ENCODE measurements at places on chromosomes 4 and X. TPM values are rescaled to one million over a fixed set of nuclear protein-coding genes. Genes with fewer than 3 reads are reported as not detected.

DNA sequence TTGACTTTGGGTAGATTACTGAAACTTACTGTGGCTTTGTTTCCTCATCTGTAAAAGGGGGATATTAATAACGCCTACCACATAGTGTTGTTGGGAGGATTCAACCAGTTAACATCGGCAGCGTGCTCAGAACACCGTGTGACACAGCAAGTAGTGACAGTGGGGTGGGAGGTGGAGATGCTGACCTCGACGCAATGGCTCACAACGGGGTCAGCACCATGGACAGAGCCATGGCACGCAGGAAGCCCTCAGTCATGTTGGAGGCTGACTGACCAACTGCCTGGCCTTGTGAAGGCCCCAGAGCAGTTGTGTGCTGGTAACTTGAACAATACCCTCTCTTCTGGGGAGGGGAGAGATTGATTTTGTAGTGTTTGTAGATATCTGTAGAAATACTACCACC lies 93.2 kb downstream of the WFS1 start:
- DNase-seq = no peak

ZC4H2 gene
- total RNA-seq = 10.3 TPM

GRCh38 chrX:74514384-74514783 lies 93.1 kb downstream of the SLC16A2 start:
- peak; percentile 79 for DNase-seq

GRCh38 chrX:127390316-127390715 lies 570.8 kb downstream of the PRR32 start:
- no peak for DNase-seq

XK gene
- 2.0 TPM for total RNA-seq

YY2 gene
- total RNA-seq = 0.98 TPM

DNA sequence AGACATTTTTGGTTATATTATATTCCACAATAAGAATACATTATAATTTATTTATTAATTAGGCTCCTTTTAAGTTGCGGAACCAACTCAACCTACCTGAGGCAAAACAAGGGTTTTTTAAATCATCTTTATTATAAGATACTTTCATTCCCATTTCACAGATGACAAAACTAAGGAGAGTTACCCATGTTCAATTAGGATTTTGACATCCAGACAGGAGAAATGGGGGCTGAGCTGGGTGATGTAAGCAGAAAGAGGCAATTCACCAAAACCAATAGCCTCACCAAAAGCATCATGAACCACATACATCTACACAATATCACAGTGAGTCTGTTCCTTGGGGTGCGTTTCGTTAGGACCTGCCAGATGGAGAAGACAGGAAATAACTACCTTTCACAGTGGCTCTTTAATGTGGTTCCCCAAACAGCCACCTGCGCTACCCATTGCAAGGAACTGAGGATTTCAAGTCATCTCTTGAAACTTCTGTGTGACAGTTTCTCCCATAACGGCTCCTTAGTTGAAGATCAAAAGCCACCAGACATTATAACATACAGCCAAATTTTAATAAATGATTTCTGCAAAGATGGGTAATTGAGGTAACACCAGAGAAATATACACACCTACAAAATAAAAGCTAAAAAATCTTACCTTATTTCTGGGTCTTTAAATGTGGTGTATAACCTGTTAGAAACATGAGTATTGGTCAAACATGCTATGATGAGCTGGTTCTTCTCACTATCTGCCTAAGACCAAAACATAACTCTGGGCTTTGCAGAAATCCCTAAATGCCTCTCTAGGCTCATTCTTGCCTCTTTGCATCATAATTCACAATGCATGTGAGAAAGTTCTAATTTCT lies 190.6 kb upstream of the LEF1 start:
- no peak for DNase-seq

DNA sequence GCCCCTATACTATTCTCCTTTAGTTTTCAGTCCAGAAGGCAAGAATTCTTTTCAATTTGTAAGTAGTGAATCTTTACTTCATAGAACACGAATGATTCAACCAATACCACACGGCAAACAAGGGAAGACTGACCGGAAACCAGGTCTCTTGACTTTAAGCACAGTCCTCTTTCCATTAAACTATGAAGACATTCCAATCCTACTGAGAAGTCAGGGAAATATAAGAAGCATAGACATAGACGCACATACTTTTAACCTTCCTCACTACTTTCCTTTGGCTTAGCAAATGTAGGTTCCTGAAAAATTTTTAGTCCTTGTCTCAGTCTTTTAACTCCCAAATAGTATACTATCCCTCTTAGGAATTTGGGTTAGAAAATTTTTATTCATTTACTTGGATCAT lies 9.1 kb downstream of the CHRDL1 start:
- DNase-seq = no peak

GRCh38 chr4:162791226-162791625 lies 375.5 kb downstream of the NAF1 start:
- DNase-seq = no peak

DNA sequence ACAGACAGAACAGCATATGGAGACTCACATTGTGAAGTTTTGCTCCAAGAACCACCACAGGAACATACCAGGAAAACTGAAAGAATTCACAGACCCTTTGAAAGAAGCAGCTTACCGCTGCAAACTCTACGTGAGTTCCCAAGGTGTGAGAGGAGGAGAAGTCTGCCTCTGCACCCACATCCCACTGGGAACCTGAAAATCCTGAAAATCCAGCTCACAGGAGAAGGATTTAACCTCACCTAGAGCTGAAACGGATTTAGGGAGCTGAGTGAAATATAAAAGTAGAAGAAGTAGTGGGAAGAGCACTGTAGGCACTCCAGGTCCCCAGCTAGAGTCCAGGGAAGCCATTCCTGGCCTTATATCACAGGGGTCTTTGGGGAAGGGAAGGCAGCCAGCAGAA lies 80.0 kb downstream of the FHIP1A start:
- DNase-seq = no peak

DNA sequence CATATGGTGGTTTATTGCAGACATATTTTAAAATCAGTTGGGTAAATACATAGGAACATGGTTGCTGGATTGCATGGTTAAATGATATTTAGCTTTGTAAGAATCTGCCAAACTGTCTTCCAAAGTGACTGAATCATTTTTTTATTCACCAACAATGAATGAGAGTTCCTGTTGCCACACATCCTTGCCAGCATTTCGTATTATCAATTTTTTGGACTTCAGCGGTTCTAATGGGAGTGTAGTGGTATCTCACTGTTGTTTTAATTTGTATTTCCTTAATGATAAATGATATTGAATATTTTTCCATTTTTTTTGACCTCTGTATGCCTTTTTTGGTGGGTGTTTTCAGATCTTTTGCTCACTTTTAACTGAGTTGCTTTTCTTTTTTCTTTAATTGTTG lies 1.4 kb upstream of the MTHFD2L start:
- DNase-seq = no peak

DNA sequence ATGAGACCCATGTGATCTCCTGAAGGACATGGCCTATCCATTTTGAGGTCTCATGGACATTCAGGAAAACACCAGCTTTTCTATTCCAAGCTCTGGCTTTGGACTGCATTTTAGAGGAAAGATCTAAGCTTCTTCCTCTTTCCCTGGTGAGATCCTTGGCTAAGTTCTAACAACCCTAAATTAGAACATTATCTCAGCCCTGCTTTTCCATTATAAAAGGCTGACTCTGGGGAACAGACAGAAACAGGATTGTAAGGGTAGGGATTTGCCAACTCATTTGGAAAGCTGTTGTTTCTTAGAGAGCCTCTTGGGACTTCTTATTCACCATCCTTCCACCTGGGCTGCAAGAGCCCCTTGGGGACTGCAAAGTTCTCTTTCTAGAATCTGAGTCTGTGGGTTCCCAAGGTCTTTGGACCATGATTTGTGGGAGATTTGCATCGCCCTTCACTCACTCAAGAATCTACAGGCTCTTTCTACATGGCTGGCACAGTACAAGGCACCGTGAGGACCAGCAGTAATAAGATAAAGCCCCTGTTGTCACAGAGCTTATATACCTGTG lies 146.9 kb downstream of the FNIP2 start:
- DNase-seq = no peak

TMPRSS11E gene
- total RNA-seq = 74.2 TPM

DNA sequence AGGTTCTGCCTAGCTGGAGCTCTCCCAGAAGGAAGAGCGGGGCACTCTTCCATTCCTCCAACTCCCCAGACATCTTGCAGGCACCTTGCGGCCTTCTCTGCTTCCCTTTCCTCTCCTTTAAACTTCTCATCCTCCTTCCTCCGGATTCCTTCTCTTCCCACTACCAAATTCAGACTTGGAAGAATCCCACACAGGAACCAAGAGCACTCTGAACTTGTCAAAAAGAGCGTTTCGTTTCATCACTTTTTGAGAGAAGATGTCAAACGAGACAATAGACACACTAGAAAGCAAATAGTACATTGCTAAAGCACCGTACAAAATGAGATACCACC lies 512 bp upstream of the UCP1 start:
- DNase-seq = no peak

SRPX gene
- 118 TPM for total RNA-seq

- no peak for DNase-seq
Measured at GRCh38 chr4:2132438-2132837, 73.3 kb downstream of the NAT8L start.

EMCN gene
- 20.1 TPM for total RNA-seq

GRCh38 chr4:155618183-155618838 lies 48.3 kb upstream of the GUCY1A1 start:
- DNase-seq = no peak

- DNase-seq = no peak
Measured at GRCh38 chr4:25633541-25633940, 22.1 kb upstream of the SLC34A2 start.

DNA sequence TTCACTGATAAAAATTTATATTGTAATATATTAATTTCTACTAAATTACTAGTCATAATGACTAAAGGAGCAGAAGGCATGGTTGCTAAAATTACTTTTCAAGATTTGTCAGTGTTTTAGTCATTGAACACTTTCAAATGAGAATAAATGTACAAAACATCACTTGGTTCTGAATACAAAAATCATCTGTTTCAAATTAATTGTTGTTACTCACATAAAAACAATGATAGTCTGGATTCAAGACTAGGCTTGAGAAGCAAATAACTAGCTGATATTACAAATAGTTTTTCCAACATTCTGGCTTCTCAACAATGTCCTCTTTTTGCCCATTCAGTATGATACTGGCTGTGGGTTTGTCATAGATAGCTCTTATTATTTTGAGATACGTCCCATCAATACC lies 112.5 kb downstream of the ANAPC10 start:
- DNase-seq = no peak

DNA sequence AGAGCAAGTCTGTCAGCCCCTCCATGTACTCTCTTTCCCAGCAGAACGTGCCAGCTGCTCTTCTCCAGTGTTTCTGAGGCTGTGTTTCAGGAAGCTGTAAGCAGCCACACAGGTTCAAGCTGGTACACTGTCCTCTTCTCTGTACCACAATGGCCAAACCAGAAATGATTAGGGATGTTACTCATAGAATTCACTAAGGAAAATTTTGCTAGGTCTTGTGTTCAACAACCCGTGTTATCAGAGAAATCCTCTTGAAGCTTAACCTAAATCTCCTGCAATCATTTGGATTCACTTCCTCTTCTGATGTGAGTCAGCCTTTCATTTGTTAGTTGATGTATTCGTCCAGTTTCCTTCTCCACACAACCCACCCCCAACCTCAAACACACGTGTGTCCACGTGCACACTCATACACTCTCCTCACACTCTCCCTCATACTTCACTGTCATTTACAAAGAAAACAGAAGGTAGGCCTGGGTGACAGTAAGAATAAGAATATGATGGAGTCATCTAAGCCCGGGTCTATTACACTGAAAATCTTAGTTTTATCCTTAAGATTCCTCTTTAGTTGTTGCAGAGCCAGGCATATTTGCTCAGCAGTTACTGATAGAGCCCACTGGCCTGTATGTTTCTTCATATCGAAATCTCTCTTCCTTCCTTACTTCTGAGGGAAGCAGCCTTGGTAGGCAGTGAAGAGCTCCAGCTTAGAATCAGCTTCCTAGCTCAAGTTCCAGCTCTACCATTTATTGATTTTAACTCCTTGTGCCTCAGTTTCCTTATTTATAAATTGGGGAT lies 63.4 kb downstream of the DCUN1D4 start:
- no peak for DNase-seq

DNA sequence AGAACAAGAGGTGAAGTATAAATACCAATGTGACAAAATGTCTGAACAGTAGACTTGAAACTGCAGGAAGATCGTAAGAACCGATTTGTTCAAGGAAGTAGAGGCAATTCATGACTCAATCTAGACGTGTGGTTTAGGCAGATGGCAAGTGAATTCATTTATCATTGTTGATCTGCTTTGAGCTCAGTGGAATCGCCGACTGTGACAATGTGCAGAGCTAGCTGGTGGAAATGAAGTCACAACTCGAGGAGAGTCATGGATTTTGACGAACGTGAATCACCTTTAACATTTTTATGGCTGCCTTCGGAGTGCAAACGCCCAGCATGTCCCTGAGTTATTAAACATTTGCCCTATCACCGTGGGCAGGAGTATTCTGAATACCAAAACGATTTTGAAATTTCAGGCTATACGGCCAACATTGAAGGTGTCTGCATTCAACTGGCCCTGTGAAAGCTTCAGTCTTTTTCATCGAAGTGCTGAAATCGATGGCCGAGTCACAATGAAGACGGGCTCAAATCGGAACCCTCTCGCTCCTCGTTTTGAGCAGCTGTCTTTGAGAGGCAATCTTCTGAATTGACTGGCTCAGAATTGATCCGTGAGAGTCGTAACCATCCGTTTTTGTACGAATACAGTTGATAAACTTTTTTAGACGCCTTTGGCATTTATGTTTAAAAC lies 689 bp upstream of the OGT start:
- DNase-seq = no peak

CT45A2 gene
- total RNA-seq = not detected

- no peak for DNase-seq
Measured at GRCh38 chrX:136258951-136259350, 7.8 kb upstream of the MAP7D3 start.

MAOA gene
- 102 TPM for total RNA-seq

GRCh38 chrX:129125122-129125914 lies 398.0 kb downstream of the SMARCA1 start:
- DNase-seq = no peak

- DNase-seq = no peak
Measured at GRCh38 chr4:3716631-3717235, 49.5 kb upstream of the ADRA2C start.

DNA sequence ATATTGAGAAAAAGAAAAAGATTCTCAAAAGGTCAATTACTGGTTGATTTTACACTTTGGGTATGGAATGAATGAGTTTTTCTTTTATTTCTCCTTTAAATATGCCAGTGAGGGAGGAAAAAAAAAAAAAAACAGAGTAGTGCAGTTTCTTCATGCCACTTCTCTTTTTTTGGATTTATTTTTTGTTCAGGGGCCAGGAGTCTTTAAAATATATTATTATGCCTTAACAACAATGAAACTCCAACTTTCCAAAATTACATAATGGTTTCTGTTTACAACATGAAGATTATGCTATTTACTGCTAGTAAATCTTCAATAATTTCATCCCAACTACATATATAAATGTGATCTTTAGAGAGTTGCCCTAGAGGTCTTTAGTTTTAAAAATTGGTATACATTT lies 31.9 kb downstream of the DTHD1 start:
- DNase-seq = no peak

STBD1 gene
- 7.6 TPM for total RNA-seq

- DNase-seq = no peak
Measured at GRCh38 chr4:108172231-108172752, 3.6 kb upstream of the LEF1 start.

GRCh38 chrX:26470941-26471340 lies 255.0 kb downstream of the MAGEB5 start:
- DNase-seq = no peak
